Activated naive CD4-positive, alpha-beta T cell treated with anti-CD3 and anti-CD28 coated beads for 36 hours (primary cell): ENCODE measurements at places on chromosomes 6 and 20.

DNA sequence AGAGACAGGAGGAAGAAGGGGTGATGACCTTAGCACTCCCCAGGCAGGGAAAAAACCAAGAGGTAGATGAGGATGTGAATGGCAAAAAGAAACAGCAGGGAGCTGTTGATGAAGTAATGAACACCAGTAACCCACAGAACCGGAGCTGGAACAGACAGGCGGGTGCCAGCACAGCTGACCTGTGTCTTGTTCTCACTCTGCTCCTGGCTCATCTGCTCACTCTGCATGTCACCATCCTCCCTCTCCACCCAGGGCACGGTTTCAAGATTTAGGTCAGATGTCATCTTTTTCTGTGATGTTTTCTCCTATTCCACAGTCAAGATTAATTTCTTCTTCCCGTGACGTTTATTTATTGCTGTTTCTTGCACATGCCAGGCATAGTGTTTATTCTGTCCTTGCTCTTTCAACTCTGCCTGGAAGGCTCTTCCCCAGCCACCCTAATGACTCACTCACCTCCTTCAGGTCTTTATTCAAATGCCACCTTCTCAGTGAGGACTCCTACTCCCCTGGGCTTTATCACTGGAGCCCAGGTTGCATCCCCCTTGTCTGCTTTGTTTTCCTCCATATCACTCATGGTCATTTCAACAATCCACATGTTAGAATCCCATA lies 164.5 kb upstream of the HDAC2 start:
- no peak for DNase-seq

DNA sequence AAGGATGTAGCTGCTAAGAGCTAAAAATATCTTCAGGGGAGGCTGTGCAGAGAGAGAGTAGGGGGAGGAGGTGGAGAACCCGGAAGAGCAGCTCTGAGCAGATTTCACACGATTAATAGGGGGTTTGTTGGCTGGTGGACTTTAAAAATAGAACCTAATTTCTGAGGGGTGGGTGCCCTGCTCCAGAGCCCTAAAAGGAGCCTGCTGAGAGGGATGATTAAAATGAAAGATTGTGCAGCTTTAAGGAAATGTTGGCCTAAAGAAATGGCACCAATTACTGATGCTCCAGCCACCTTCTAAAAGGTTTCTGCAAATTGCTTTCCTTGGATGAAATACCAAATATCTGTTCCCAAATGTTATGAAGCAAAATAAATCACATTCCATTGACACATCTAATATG lies 202.8 kb upstream of the BTBD3 start:
- no peak for DNase-seq

- no peak for DNase-seq
Measured at GRCh38 chr20:61728326-61728725, 337.4 kb downstream of the TAF4 start.

DNA sequence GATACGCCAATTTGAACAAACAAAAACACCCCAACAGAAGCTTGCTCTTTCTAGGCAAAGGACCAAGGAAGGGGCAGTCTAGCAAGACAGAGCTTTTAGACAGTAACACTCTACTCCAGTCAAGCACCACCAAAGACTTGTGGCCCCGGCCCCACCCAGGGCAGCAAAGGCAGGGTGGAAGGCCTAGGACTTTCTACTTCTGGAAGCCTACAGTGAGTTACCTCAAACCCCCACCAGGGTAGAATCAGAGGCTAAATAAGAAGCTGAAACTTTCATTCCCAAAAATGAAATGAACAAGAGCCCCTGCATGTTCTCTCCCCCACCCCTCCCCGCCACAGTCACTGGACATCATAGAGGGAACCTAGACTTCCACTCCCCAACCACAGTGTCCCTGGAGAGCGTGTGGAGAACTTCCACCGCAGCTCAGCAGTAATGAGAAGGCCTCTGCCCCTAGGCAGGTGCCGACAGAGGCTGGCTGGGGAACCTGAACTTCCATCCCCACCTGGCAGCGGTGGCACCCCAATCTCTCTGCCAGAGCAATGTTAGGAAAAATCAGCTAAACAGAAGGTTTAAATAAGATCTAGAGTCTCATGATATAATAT lies 40.0 kb downstream of the KATNA1 start:
- DNase-seq, result no peak

DNA sequence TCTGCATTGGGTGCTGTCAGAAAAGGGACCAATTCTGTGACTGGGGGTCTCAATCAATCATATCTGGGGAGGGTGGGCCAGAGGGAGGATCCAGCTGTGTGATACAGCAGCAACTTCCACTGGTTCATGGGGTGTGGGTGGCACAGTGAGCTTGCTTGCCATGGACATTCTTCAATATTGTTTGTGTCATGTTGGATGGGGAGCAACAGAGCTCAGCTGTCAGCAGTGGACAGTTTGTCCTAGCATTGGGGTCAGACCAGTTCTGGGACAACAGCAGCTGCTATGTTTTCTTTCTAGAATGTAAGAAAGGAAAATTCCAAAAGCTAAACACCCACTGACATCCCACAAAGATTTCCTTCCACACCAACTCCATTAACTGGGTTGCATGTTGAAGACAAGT lies 221.9 kb upstream of the CDH4 start:
- DNase-seq, result no peak

- no peak for DNase-seq
Measured at GRCh38 chr6:55299286-55299985, 27.8 kb upstream of the GFRAL start.

DNA sequence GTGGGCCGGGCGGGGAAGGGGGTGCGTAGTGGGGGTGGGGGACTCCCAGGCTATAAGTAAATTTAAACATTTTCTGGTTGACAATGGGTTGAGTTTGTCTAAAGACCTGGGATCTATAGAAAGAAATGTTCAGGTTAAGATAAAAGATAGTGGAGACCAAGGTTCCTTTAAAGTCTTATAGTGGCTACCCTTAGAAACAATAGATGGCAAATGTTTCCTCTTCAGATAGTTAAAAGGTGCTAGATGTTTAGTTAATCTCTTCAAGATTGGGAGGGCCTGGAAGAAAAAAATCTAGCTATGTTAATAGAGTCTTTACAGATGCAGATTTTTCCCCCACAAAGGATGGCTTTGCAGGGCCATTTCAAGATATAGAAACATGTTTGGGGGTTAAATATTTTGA lies 446.4 kb upstream of the FKBP1C start:
- no peak for DNase-seq

DNA sequence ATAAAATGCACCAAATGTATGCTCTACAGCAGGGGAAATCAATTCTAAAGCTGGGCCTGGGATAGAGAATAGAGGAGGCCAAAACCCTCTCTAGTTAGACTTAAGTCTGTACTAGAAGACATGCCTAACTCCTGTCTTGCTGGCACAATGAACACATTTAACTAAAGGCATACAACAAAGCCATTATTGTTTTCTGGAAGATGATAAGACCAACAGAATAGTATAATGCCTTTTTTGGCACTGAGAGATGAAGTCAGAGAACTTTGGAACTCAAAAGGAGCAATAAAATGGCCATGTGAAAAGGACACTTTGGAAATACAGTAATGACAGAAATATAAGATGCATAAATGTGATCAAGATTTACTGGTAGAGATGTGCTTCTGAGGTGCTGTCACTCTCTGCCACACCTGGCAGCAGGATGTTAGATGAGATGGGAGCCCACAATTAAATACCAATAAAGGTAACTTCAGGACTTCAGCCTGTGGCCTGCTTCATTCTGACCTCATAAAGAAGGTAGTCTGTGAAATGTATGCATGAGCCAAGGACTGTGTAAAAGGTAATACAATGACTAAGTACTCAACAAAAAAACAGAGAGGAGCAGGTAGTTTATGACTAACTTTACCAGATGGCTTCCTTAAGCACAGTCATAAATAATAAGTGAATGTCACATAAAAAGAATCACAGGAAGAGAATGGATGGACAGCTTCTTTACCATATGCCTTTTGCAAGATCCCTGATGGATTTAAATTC lies 333.4 kb downstream of the BCKDHB start:
- no peak for DNase-seq

GRCh38 chr6:33175436-33176069 lies 16.7 kb downstream of the COL11A2 start:
- DNase-seq, result no peak

DNA sequence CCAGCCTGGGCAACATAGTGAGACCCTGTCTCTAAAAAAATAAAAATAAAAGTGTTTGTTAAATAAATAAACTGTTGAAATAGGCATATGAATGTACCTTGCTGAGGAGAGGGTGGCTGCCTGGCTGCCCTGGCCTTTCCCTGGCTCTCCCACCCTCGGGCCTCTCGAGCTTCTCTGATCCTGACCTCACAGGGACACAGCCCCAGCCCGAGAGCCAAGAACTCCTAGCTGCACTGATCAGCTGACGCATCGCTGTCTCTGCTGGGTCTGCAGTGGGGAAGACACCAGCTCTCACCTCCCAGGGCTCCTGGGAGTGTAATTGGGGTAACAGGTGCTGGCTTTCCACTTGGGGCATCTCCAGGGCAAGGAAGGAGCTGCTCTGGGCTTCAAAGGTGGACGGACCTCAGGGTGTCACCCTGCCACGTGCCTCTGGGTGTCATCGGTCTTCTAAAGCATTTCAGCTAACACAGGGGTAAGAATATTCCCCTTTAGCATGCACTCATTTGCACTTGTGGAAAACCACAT lies 6.9 kb downstream of the TCF15 start:
- DNase-seq, result no peak

- peak; percentile 60 for DNase-seq
Measured at GRCh38 chr6:27693766-27694546, 218.2 kb downstream of the OR2B2 start.

DNA sequence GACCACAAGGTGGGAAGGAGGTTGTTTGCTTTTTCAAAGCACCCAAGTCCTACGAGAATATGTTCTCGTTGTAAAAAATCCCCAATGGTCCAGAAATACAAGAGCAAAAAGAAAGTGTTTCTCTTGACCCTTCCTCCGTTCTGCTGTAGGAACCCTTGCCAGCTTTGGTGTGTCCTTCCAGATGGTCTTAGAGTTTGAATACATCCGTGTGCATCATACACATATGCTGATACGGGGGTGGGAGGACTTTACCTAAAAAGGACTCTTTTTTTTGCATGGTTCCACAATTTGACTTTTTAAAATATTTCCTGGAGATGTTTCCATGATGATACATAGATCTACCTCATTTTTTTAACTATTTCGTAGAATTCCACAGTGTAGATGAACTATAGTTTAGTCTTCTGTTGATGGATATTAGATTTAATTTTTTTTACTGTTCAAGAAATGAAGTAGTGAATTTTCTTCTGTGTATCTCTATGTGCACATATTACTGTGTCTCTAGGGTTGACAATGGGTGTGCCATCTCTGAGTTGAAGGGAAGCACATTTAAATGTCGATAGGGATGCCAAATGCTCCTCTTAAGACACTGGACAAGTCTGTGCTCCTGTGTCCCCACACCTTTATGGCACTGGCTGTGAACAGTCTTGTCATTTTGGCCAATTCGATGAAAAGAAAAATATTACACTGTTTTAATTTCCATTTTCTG lies 182.1 kb upstream of the SNX9 start:
- no peak for DNase-seq

GRCh38 chr6:98929498-98930060 lies 18.2 kb downstream of the FBXL4 start:
- no peak for DNase-seq

DNA sequence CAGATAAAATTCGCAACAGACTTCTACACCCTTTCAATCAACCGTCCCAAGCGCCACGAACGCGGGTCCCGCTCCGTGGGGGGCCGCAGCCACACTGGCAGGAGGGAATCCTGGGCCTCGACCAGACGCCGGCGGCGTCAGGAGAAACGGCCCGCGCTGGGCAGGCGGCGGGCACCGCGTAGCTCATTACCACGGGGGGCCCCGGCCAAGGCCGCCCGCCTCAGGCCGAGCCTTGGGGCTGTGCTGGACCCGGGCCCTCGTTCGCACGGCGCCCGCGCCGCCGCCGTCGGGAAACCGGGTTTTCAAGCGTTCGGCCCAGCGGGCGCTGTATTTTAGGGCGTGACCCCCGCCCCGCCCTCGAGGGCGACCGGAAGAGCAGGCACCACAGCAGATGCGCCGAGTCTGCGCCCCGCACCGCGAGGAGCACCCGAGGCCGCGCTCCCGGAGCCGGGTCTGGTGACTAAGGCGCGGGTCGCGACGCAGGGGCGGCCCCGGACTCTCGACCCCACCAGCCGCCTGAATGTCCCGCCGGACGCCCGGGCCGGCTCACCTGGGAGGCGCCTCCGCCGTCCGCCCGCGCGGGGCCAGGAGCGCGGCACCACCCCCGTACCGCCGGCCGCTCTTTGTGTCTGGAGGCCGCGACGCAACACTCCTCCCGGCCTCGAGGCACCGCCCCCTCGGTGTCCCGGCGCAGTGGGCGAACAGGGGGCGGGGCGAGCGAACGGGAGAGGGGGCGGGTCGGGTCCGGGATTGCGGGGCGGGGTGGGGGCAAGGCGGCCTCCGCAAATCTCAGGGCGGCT lies at the start of gene NINL:
TSS of gene NINL (minus strand) at position 627 of the 800 bp plus-strand sequence. CDS start 58,944 bp downstream, outside the sequence.
- peak; percentile 60 for DNase-seq

DNA sequence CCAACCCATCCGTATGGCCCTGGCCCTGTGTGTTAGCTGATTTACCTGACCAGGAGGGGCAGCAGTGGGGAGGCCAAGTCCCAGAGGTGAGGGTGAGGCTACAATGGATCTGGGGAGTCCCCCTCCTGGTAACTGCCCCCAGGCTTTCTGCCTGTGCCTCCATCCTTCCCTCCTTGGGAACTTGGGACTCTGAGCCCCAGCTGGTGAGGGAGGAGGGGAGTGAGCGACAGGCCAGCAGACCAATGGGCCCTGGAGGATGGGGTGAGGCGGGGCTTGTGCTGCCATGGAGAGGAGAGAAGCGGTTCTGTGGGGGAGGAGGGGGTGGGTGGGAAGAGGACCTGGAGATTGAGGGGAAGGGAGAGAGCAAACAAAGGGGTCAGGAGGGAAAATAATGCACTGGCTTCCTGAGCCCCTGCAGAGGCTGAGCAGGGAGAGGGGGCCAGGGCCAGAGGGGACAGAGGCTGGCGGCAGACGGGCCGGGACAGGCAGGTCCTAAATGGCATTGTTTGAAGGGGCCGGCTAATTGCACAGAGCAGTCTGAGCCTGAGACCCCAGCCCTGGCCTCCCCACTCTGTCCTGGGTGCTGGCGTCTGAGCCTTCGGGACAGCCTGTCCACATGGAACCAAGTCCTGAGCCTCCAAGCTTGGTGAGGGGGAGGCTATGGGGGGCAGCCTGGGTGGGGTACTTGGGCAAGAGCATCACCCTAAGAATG lies 17.5 kb downstream of the DNMT3B start:
- no peak for DNase-seq

- no peak for DNase-seq
Measured at GRCh38 chr6:165744555-165745228, 81.7 kb upstream of the PDE10A start.

DNA sequence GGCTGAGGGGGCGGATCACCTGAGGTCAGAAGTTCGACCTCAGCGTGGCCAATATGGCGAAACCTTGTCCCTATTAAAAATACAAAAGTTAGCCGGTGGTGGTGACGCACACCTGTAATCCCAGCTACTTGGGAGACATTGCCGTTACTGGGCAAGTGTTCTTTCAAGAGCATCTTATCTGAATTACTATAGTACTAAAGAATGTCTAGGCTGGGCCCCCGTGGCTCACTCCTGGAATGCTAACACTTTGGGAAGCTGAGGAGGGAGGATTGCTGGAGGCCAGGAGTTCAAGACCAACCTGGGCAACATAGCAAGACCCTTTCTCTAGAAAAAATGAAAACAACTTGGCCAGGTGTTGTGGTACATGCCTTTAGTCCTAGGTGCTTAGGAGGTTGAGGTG lies 859 bp upstream of the ZFP57 start:
- no peak for DNase-seq

- DNase-seq, result no peak
Measured at GRCh38 chr6:5746759-5747130, 260.0 kb downstream of the NRN1 start.

GRCh38 chr20:19783966-19784401 lies 25.9 kb downstream of the RIN2 start:
- DNase-seq, result no peak

- no peak for DNase-seq
Measured at GRCh38 chr6:118876814-118877213, 17.1 kb upstream of the ASF1A start.
